Activated CD8-positive, alpha-beta T cell treated with anti-CD3 and anti-CD28 coated beads, Interleukin-2, amount 10 ng/mL, durations not matched to agents 7 days and 5 days (primary cell): ENCODE measurements at places on chromosomes 4 and X. TPM values are rescaled to one million over a fixed set of nuclear protein-coding genes. Genes with fewer than 3 reads are reported as not detected.

DNA sequence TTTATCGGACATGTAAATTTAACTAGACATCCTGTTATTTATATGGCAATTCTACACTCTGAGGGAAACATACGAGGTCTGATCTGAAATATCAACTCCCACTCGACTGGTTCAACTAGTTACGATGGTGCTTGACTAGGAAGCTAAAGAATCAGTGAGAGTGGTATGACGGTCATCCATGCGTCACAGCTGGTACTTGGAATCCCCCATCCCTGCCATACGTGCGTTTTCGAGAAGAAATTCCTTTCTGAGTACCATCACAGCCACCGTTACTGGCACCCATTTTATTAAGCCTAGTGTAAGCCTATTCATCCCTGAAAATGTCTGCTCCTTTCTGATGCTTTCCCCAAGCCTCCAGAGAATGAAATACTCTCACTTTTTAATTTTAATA lies 695 bp upstream of the PIGA start:
- peak overlapping the region; percentile 91 for H3K4me3 ChIP-seq
- peaks cover 18% of the 10 kb centered on the region for H3K4me1 ChIP-seq
- peaks cover 8% of the 10 kb centered on the region for H3K36me3 ChIP-seq

GRCh38 chr4:128653527-128654444 lies 155.7 kb upstream of the JADE1 start:
- H3K36me3 ChIP-seq, result no peaks in the 10 kb centered on the region
- DNase-seq, result no peak
- H3K4me1 ChIP-seq, result no peaks in the 10 kb centered on the region
- no peak overlapping the region for H3K27ac ChIP-seq

- H3K27ac ChIP-seq, result no peak overlapping the region
- no peaks in the 10 kb centered on the region for H3K4me1 ChIP-seq
Measured at GRCh38 chrX:128816919-128817318, 706.4 kb downstream of the SMARCA1 start.

GRCh38 chr4:56622176-56622575 lies 58.9 kb downstream of the HOPX start:
- H3K27ac ChIP-seq, result no peak overlapping the region
- H3K4me1 ChIP-seq, result peaks cover 3% of the 10 kb centered on the region
- peaks cover 7% of the 10 kb centered on the region for H3K36me3 ChIP-seq
- no peak for DNase-seq

TTC29 gene
- total RNA-seq, result not detected

P2RY8 gene
- total RNA-seq, result 65.5 TPM

DNA sequence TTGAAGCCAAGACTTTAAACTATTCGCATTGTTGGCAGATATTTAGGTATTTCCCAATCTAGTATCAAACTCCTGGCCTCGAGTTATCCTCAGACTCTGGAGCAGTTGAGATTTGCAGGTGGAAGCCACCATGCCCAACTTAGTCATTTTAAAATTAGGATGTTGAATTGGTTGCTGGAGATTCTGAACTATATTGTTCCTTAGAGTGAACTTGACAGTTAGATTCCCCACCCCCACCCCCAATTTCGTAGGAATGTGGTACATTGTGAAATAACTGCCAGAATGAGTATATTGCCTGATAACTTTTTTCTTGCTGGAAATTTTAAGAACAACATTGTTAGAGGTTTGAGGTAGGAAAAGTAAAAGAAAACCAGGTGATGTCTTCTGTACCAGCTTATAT lies 2.3 kb downstream of the NOCT start:
- peaks cover 21% of the 10 kb centered on the region for H3K36me3 ChIP-seq
- H3K27ac ChIP-seq, result no peak overlapping the region
- H3K4me3 ChIP-seq, result peak overlapping the region; percentile 5
- DNase-seq, result no peak

CT45A8 gene
- not detected for total RNA-seq

MAGEC3 gene
- not detected for total RNA-seq

- H3K4me3 ChIP-seq, result no peak overlapping the region
- H3K4me1 ChIP-seq, result no peaks in the 10 kb centered on the region
- no peaks in the 10 kb centered on the region for H3K36me3 ChIP-seq
- peaks cover 7% of the 10 kb centered on the region for H3K27me3 ChIP-seq
- no peak for DNase-seq
- no peak overlapping the region for H3K27ac ChIP-seq
Measured at GRCh38 chr4:38560768-38561558, 103.0 kb upstream of the KLF3 start.

DNA sequence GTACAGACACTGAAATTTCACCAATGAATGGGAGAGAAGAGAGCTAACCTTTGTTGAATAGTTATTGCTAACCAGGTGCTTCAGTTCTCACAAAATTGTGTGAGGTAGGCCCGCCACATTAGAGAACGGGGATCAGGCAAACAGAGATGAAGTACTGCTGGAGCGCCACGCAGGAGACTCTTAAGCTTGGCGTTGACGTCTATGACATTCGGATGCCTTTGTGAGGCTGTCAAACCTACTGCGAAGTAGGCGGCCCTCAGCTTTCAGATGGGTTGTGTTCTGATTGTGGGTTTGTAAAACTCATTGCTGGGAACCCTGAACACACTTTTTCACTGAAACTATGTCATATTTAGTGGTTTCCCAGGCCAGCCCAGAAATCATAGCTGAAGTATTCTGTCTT lies 173.6 kb downstream of the CBR4 start:
- H3K27me3 ChIP-seq, result peaks cover 54% of the 10 kb centered on the region
- no peak for DNase-seq
- H3K36me3 ChIP-seq, result no peaks in the 10 kb centered on the region

GRCh38 chrX:29530501-29530900 lies 684.9 kb upstream of the MAGEB2 start:
- no peaks in the 10 kb centered on the region for H3K27me3 ChIP-seq

ITGB1BP2 gene
- 5.5 TPM for total RNA-seq

GRCh38 chr4:128390475-128390996 lies 102.9 kb upstream of the PGRMC2 start:
- no peak overlapping the region for H3K4me3 ChIP-seq
- DNase-seq, result no peak
- H3K27me3 ChIP-seq, result no peaks in the 10 kb centered on the region
- no peaks in the 10 kb centered on the region for H3K4me1 ChIP-seq
- H3K27ac ChIP-seq, result no peak overlapping the region

- no peak for DNase-seq
- H3K36me3 ChIP-seq, result no peaks in the 10 kb centered on the region
- H3K27me3 ChIP-seq, result peaks cover 18% of the 10 kb centered on the region
- H3K4me1 ChIP-seq, result peaks cover 8% of the 10 kb centered on the region
Measured at GRCh38 chr4:15907430-15907829, 31.1 kb downstream of the FGFBP1 start.

GRCh38 chr4:77095101-77095821 lies 19.5 kb upstream of the CCNI start:
- H3K4me3 ChIP-seq, result no peak overlapping the region
- no peaks in the 10 kb centered on the region for H3K36me3 ChIP-seq
- no peaks in the 10 kb centered on the region for H3K27me3 ChIP-seq
- H3K4me1 ChIP-seq, result peaks cover 12% of the 10 kb centered on the region

- no peak for DNase-seq
- no peaks in the 10 kb centered on the region for H3K27me3 ChIP-seq
- no peaks in the 10 kb centered on the region for H3K36me3 ChIP-seq
- no peaks in the 10 kb centered on the region for H3K4me1 ChIP-seq
- H3K27ac ChIP-seq, result no peak overlapping the region
Measured at GRCh38 chr4:64799751-64800150, 390.5 kb upstream of the TECRL start.

GRCh38 chr4:183532821-183533220 lies 28.0 kb downstream of the ING2 start:
- peaks cover 21% of the 10 kb centered on the region for H3K27me3 ChIP-seq
- no peak for DNase-seq
- H3K36me3 ChIP-seq, result no peaks in the 10 kb centered on the region
- H3K4me3 ChIP-seq, result no peak overlapping the region

DMRTC1B gene
- 0.18 TPM for total RNA-seq

DNA sequence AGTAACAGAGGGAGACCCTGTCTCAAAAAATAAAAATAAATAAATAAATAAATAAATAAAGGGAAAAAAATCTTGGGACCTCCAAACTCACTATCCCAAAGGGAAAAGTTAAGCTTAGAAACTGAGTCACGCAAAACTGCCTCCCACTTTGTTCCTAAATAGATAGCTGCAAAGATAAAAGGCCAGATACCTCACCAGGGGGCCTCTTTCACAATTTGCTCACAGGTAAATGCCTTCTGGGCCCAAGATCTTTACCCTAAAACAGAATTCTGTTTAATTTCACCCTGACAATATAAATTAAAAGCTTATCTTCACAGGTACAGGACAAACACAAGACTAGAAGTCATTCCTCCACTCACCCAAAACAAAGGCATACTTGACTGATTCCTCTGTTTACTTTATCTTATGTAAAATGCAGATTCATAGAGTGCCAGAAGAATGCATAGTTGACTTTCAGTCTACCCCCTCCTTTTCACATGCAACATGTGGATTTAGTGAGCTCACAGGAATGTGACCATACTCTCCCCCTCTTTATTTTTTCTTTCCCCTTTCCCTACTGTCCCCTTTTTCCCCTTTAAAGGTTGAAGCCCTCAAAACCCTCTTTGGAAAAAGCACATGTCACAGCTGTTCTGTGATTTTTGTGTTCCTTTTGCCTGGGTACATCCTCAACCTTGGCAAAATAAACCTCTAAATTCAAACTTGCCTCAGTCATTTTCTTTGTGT lies 23.4 kb downstream of the ELF2 start:
- H3K4me3 ChIP-seq, result no peak overlapping the region
- no peaks in the 10 kb centered on the region for H3K4me1 ChIP-seq
- no peak for DNase-seq
- H3K27ac ChIP-seq, result no peak overlapping the region

NDST3 gene
- total RNA-seq, result not detected

PPEF1 gene
- not detected for total RNA-seq

DNA sequence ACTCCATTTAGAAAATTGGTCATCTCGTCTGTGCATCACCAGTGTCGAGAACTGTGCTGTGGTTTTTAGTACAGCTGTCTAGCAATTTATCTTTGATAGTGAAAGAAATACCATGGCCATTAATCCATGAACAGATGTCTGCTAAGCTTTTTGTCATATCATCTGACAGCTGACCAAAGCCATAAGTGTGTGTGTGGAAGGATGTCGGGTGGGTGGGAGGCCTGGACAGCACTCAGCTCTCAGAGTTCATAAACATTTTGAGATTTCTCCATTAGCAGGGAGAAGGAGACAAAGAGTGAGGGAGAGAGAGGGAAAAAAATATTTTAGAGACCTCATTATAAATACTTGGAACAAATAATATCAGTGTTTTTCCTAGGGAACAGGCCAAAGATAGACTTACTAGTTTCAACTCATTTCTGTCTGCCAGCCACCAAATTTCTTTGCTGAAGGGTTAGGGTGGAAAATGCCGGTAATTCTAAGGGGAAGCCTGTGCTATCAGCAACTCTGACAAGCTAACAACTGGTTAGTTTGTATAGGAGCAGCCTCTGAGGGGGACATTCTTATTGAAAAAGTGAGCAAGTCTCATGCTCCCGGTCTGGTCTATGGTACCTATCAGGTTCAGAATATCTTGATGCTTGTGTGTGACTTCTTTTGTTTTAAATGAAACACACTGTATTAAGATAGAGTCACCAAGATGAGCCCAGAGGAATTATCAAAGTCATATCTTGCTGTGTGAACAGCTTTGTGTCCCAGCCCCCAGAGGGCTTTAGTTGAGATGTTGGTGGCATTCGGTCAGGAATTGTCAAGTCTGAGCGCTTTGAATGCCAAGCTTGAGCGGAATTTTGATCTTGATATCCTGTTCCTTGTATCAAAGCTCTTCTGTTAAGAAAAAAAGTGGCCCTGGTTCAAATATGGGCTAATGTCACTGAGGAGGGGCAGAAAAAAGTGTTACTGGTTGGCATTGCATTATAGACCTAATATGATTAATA lies 41.9 kb upstream of the PDLIM3 start:
- DNase-seq, result no peak
- H3K27me3 ChIP-seq, result peaks cover 4% of the 10 kb centered on the region
- H3K4me3 ChIP-seq, result no peak overlapping the region
- no peaks in the 10 kb centered on the region for H3K36me3 ChIP-seq
- no peaks in the 10 kb centered on the region for H3K4me1 ChIP-seq
- H3K27ac ChIP-seq, result no peak overlapping the region

DNA sequence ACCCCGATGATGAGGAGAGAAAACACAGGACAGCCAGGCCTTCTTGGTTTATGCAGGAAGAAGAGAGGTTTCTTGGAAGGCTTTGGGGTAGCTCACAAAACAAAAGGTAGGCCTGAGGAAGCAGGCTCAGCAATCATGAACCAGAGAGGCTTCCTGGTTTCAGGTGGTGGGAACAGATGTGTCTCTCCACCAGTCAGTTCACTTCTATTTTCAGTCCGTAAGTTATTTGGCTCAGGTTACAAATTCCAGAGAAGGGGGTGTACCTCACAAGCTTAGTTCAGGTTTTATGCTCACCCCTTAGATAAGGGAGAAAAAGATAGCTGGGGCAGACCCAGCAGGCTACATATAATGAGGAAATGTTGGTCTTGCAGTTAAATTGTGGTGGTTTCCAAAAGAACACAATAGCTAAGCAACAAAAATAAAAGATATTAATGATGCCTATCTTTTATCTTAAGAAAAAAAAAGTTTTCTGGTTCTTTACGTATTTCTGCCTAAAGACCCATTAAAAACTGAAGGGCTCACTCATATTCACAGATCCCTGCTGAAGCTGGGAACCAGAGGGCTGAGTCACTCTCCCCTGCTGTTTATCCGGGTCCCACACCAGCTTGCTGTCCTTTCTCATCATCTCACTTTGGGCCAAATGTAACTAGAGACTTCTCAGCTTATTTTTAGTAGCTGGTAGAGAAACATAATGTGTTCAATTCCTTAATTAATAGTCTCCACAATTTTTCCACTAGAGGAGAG lies 177.0 kb downstream of the CAMK2D start:
- DNase-seq, result no peak
- H3K36me3 ChIP-seq, result peaks cover 18% of the 10 kb centered on the region
- H3K27ac ChIP-seq, result no peak overlapping the region
- H3K4me1 ChIP-seq, result peaks cover 14% of the 10 kb centered on the region
- H3K4me3 ChIP-seq, result no peak overlapping the region
- H3K27me3 ChIP-seq, result no peaks in the 10 kb centered on the region

DNA sequence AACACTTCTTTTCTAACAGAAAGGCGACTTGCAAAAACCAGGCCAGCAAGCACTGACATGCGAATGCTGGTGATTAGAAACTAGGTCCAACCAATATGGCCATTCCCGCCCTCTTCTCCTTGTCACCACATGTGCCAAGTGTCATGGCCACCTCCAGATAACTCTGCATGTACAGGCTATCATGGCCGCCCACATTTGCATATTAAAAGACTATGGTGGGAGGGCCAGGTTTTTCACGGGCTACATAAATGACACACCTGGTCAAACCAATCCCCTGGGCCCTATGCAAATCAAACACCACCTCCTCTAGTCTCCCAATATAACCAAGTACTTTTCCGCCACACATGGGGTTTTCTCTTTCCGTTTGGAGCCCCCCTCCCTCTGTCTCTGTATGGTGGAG lies 40.1 kb downstream of the NUDT11 start:
- no peaks in the 10 kb centered on the region for H3K36me3 ChIP-seq
- no peak overlapping the region for H3K27ac ChIP-seq
- no peak for DNase-seq
- H3K4me3 ChIP-seq, result no peak overlapping the region
- no peaks in the 10 kb centered on the region for H3K27me3 ChIP-seq

DNA sequence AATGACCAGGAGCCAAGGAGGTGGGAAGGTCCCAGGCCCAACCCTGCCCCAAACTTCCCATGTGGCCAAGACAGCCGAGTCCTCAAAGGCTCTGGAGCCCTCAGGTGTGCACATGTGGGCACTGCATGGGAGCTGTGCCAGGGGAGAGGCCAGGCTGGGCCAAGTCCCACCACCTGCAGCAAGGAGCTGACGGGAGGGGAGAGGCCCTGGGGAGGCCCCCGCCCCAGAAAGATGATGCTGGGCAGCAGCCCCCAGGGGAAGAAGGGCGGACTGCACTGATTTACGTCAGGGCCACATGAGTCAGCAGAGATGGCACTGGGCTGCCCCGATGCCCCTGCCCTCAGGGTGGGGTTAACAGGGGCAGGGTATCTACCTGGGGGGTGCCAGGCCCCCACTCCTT lies 1.4 kb downstream of the L1CAM start:
- H3K4me3 ChIP-seq, result peak overlapping the region; percentile 62
- DNase-seq, result no peak
- peaks cover 29% of the 10 kb centered on the region for H3K27me3 ChIP-seq
- H3K4me1 ChIP-seq, result peaks cover 7% of the 10 kb centered on the region
